ENCODE measurements at places on chromosomes 16 and 17.

- DNase-seq: no peak
These were observed 61.4 kb downstream of the CREBBP start for GRCh38 chr16:3819175-3819527.

DNA sequence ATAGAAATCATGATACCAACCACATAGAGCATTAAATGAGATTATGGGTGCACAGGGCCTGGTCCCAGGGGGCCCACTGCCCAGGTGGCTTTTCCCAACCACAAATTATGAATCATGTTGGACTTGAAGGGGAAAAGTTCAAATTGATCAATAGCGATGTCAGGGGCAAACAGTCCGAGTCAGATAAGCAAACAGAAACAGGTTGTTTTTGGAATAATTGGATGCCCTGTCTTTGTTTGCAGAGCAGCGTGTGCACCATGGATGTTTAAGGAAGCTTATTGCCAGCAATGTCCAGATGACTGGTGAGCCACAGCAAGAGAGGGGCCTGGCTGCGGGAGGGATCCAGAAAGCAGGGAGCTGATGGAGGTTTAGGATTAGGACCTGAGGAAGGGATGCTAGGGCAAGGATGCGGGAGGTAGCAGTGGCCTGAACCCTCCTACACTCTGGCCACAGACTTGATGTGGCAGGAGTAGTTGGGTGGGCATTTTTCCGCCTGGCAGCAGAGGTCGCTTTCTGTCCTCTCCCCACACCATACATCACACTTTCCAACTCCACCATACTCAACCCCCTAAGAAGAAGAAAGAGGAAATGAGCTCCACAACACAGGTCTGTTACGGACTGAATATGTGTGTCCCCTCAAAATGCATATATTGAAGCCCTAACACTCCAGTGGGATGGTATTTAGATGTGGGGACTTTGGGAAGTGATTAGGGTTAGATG lies 266.4 kb upstream of the RPL38 start:
- no peak for DNase-seq

GRCh38 chr17:78163881-78164747 lies 4.3 kb upstream of the SYNGR2 start:
- DNase-seq: no peak

DNA sequence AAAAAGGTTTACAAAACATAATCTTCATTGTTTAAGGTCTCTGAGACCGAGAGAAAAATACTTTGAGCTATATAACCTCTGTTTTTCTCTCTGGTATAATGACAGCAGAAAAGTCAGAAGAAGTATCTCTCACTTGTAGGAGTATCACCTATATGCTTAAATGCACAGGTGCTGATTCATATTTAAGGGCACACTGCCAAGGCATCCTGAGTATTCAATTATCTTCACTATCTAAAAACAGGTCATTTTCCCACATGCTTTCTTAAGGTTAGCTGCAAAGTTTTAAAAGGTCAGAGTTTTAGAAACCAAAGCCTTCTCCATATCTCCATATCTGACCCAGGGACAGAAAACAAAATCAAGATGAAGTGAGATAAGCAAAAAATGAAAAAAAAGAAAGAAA lies 99.3 kb upstream of the C17orf78 start:
- DNase-seq: no peak

- no peak for DNase-seq
These were observed 32.6 kb downstream of the CCDC57 start for GRCh38 chr17:82179946-82180475.

DNA sequence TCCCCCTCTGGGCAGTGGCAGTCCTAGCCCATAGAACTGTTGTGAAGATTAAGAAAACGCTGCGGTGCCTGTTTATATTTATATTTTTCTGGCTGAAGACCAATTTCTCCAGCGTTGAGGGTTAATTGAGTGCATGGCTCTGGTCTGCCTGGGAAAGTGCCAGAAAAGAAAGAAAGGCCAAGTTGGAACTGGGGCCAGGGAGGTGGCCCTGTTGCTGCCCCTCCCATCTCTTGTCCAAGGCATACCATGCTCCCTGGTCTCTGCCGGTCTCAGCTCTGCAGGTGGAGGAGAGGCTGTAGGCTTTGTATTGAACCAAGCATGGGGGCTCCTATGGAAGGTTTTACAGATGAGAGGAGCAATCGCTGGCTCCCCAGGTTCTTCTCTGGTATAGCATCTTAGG lies 124.7 kb downstream of the MGAT5B start:
- DNase-seq: no peak

DNA sequence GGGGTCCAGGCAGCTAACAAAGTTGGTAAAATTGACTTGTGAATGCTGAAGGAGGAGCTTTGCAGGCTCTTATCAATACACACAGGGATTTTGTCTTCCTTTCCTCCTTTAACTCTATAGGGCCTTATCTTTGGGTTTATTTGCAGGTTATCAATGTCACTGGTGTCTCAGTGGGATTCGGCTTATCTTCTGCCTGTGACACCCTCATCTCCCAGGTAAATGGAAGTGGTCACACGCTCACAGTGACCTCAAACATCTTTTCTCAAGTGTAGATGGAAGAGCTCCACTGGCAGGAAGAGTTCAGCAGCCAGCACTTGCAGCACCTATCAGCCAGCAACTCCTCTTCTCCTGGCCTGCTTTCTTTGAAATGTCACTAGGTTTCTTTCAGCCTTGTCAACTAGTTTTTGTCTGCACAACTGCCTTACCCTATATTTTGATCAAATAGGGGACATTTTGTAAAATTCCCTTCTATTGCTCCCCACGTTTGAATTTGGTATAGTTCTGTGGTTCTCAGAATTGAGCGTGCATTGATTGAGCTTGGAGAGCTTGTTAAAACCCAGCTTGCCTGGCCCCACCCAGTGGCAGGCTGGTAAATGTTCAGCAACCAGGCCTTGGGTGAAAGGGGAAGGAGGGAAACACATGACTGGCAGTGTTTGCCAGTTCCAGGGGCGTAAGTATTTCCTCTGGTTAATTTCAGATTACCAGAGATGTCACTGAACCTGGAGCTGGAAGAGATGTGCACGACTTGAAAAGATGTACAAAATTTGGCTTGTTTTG lies 12.8 kb downstream of the SLC47A1 start:
- no peak for DNase-seq

DNA sequence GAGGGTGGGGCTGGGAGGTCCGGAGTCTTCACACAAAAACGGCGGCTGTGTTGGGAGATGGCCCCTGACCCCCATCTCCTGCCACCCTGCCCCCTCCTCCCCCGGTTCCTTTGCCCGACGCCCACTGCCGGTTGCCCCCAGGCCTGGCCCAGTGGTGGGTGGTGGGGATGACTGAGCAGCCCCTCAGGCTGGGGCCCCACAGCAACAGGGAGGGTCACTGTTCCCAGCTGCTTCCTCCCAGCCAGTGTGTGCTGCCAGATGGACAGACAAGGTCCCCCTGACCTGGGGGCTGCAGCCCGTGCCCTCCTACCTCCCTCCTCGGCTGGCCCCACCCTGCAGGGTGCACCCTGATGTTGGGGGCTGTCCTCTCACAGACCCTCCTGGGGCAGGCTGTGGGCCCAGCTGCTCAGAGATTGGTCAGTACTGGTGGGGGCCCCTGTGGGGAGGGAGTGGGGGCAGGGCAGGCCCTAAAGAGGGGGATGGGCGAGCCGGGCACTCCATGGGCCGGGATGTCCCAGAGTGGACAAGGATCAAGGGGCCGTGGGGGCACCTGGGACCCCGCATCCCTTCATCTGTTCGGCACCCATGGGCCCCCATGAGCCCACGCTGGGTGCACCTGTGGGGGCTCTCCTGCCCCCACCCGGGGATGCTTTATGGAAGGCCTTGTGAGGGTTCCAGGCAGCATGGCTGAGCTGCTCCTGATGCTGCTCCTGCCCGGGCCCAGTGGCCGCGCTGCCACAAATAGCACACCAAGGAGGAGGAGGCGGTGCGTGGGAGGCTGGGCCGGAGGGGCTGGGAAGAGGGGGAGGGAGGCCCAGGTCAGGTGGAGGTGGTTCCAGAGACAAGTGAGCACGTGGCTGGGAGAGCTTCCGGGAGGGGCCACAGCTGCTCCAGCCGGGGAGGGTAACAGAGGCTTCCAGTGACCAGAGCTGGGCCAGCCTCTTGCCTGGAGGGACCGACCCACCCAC lies 5.1 kb downstream of the C1QTNF8 start:
- no peak for DNase-seq

GRCh38 chr16:66523861-66524354 lies 26.0 kb downstream of the TK2 start:
- DNase-seq: no peak

DNA sequence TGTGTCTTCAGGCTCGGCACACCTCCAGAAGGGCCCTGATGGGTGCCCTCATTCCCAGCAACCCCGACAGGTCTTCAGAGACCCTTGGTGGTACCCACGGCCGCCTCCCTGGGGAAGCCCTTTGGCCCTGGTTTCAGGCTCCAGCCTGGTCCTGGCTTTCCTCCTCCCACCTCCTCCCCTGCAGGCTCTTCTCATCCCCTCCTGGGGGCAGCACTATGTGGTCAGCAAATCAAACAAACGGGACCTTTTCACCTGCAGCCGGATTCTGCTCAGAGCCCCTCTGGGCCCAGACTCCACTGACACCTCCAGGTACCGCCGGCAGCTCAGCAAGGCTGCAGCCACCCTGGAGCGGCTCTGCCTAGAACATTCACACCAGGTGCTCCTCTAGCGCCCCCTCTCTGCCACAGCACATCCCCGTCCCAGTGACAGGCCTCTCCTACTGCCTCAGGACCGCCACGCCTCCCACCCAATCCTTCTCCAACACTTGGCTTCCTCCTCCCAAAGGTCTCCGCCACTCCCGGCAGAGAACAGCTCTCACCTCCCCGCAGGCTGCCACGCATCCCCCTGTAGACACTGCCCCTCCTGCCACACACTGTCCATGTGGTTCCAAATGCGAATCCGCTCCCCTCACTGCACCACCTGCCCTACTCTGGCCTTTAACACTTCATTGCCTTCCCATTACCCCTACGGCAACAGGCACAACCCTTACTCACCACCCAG lies 12.0 kb downstream of the CORO7 start:
- no peak for DNase-seq

GRCh38 chr16:69618307-69618706 lies 52.5 kb downstream of the NFAT5 start:
- DNase-seq: no peak

DNA sequence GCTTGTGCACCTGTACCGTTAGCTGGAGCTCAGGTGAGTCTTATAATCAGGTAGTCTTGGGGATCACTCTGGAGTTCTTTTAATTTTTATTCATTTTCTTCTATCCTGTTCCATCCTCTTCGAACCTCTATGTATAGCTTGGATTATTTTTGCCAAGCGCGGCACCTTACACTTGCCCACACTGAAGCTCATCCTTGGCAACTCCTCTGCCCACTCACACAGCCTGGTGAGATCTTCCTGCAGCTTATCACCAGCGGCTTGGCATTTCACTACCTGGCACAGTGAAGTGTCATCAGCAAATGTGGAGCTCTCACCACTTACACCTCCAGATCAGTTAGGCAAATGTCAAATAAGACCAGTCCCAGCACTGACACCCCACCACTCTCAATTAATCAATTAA lies 116.7 kb downstream of the CACNG3 start:
- DNase-seq: no peak

DNA sequence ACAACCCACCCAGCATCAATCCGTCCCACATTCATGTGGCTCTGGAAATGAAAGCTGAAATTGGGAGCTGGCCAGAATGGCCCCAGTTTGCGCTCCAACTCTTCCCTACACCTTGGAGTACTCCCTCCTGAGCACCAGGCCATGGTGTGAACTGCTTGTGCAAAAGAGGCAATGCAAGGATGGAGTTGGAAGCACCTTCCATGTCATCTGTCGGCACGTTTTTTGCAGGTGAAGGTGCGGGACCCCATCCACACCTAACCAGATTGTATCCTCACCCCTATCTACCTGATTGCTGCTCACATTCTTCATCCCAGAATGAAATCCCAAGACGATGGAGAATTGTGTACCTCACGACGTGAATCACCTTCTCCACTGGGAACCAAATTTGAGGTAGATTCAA lies 136.6 kb upstream of the WSB1 start:
- no peak for DNase-seq

- DNase-seq: no peak
These were observed 52.7 kb upstream of the LHX1 start for GRCh38 chr17:36884495-36885152.

DNA sequence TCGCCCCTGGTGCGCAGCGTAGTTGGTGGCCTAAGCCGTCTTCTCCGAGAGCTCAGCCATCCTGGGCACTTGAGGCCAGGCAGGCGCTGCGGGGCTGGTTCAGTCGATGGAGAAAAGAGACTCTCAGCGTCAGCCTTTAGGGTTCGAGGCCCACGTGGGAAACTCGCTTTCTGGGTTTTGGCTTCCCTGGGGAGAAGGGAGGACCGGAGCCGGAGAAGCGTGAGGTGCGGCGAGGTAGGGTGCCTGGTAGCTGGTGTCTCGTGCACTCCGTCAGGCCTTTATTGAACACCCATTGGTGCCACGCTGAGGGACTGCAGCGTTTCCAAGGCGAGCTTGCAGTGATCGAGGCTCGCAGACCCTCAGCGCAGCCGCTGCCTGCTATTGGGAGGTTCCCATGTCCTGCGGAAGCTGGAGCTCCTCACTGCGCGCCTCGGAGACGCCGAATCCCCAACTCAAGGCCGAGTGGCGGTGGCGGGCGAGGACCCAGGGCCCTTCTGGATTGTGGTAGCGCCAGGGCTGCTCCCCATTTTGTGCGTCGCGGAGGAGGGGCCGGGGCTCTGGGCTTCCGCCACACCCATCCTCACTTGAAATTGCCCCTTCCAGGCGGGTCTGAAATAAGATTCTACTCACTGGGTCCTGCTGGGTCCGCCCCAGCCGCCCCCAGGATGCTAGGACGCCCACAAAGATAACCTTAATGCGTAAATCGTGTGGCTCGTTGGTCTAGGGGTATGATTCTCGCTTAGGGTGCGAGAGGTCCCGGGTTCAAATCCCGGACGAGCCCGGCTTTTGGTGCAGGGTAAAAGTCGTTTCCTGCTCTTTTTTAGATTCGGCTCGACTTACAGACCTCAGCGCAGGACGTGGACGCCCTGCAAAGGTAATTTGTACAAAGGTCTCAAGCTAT lies 1.2 kb downstream of the OR1F1 start:
- DNase-seq: no peak

DNA sequence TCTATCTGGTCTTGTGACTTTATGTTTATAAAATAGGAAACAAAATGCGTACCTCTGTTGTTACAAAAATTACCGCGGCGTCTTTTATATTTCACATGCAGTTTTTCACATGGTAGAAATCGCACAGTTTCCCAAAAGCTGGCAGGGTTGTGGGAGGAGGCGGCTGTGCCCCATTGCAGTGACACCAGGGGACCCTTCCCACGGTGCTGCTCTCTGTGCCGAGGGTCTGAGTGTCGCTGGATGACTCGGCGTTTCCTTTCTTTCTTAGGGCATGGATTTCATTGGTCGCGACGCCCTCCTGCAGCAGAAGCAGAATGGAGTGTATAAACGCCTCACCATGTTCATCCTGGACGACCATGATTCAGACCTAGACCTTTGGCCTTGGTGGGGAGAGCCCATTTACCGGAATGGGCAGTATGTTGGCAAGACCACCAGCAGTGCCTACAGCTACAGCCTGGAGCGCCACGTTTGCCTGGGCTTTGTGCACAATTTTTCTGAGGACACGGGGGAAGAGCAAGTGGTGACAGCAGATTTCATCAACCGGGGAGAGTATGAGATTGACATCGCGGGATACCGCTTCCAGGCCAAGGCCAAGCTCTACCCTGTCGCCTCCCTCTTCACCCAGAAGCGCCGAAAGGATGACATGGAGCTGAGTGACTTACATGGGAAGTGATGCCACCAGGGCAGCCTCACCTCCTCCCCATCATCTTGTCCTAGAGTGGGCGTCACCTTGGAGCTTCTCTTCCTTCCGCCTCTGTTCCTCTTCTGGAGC lies 17.2 kb upstream of the CLEC18C start:
- DNase-seq: no peak

All from iPS DF 19.7 (cell line).